Left renal pelvis (tissue), 4 donors: ENCODE measurements at places on chromosomes 1 and 21.

DNA sequence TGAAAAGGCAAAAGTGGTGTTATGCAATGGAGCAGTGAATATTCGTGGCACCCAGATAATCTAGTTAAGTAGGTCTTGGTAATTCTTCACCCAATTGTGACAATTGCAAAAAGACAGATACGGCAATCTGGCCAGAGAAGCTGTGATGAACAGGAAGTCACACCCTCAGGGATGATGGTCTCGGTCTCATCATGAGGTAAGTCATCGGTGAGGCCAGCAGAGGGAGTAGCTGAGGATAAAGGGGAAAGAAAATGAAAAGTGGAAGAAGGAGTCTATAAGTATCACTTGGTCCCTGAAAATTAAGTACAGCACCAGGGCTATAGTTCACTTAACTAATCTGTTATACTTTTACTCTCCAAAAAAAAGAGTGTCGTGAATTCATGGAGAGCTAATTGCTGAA, 258.8 kb upstream of the NCAM2 start:
- DNase-seq, result no peak

GRCh38 chr1:6783936-6784559, 1.2 kb upstream of the CAMTA1 start:
- DNase-seq, result no peak

- no peak for DNase-seq
Observed at GRCh38 chr1:24442764-24443163, 27.2 kb downstream of the NIPAL3 start.

DNA sequence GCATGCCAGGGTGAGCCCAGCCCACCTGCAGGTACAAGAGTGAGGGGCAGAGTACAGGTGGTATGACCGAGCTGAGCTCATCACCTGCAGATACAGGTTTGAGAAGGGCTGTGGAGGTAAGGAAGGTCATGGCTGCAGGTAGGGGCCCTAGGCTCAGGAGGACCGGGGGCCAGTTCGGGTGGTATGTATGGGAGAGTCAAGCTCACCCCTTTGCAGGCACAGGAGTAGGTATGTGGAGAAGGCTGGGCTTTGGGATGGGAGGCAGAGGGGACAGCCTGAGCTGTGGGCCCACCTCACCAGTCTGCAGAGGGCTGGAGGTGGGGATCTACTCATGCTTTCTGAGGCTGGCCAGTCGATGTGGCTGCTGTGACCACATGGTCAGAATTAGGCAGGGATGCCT, 17.2 kb downstream of the PODN start:
- no peak for DNase-seq

- DNase-seq, result no peak
Observed at GRCh38 chr21:42157606-42158310, 61.2 kb upstream of the ABCG1 start.

GRCh38 chr1:155892796-155893195, 18.4 kb downstream of the RIT1 start:
- no peak for DNase-seq
